ENCODE measurements at places on chromosomes 16 and 17. TPM values are rescaled to one million over a fixed set of nuclear protein-coding genes. Genes with fewer than 3 reads are reported as not detected.

DNA sequence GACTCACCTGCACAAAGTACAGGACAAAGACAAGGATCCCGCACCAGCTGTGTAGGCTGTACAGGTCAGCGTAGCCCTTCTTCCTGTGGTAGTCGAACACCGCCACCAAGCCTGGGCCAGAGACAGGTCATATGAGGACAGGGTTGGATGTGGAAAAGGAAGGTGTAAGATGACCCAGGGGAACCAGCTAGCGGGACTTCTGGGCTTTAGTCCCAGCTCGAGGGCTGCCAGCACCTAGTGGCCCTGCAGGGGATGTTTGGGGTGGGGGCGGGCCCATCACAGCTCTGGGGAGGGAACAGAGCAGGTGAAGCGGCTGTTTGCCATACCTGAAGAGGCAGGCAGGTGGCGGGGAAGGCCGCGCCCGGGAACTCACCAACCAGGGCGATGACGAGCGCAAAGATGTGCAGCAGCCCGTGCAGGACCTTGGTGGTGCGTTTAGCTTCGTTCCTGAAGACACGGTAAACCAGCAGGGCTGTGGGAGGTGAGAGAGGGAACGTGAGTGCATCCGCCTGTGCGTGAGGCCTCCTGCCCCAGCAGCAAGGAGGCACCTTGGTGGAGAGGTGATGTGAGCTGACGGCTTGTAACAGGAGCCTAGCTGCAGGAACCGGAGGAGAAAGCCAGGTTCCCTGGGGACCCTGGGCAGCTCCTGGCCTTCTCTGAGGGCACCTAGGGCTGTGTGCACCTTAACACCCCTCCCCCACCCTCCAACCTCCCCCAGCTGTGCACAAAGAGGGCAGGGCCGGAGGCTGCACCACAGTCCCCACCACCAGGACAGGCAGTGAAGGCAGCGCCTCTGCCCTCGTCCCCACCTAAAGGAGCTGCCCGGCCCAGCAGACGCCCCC is 10.2 kb downstream of the CYB561 start:
- H3K4me1 ChIP-seq = peaks cover 71% of the 10 kb centered on the region
- no peaks in the 10 kb centered on the region for H3K36me3 ChIP-seq
- H3K27ac ChIP-seq = no peak overlapping the region
- DNase-seq = peak; percentile 77
- H3K4me3 ChIP-seq = no peak overlapping the region

- H3K4me1 ChIP-seq = peaks cover 17% of the 10 kb centered on the region
- H3K27me3 ChIP-seq = no peaks in the 10 kb centered on the region
- DNase-seq = no peak
- H3K36me3 ChIP-seq = peaks cover 67% of the 10 kb centered on the region
These were observed 13.7 kb downstream of the MYBBP1A start for GRCh38 chr17:4541328-4542002.

- DNase-seq = no peak
- H3K4me3 ChIP-seq = no peak overlapping the region
- H3K27me3 ChIP-seq = no peaks in the 10 kb centered on the region
- peaks cover 58% of the 10 kb centered on the region for H3K36me3 ChIP-seq
- peak overlapping the region; percentile 81 for H3K27ac ChIP-seq
These were observed 27.3 kb downstream of the LASP1 start for GRCh38 chr17:38897176-38897575.

Gene EVI2A
- 38.2 TPM for total RNA-seq

GRCh38 chr16:67939507-67940445 is 3.1 kb upstream of the PSMB10 start:
- H3K27ac ChIP-seq = no peak overlapping the region
- H3K4me1 ChIP-seq = peaks cover 21% of the 10 kb centered on the region
- peaks cover 33% of the 10 kb centered on the region for H3K36me3 ChIP-seq
- no peak overlapping the region for H3K4me3 ChIP-seq

DNA sequence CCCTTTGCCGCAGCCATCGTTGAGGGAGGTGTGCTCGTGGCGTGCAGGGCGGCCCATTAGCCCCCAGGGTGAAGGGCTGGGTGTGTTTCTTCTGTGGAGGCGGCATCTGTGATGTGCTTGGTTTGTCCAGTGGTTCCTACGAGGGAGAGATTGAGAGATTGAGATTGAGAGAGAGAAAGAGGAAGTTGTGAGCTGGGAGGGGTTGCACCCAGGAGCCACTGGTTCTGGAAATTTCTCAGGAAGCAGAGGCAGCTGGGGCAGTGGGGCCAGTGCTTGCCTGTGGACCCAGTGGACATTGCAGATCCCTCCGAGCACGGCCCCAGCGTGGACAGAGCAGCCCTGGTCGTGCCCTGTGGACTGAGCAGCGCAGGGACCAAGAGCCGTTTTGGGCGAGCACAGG is 72.0 kb upstream of the ZNF750 start:
- H3K4me1 ChIP-seq = no peaks in the 10 kb centered on the region
- H3K36me3 ChIP-seq = peaks cover 11% of the 10 kb centered on the region
- no peak overlapping the region for H3K4me3 ChIP-seq
- no peaks in the 10 kb centered on the region for H3K27me3 ChIP-seq
- no peak for DNase-seq

DNA sequence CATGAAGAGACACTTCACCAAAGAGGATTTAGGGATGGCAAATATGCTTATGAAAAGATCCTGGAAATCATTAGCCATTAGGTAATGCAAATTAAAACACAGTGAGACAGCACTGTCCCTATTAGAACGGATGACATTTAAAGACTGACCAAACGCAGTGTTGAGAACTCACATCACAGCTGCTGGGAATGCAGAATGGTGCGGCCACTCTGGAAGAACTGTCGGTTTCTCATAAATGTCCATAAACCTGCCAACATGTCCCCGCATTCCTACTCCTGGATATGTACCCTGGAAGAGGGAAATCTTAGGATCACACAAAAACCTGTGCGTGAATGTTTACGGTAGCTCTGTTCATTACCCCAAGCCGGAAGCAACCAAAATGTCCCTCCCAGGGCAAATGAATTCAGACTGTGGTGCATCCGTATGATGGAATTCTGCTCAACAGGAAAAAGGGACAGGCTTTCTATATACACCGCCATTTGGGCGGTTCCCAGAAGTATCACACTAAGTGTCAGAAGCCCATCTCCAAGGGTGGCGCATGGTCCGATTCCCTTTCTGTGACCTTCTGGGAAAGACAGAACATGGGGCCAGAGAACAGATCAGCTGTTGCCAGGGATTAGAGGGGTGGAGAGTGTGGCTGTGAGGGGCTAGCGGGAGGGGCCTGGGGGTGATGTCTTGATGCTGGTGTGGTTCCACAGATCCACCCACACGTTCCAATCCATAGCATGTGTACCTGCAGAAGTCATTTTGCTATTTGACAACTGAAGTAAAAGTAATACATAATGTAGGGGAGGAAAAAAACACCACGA is 197.2 kb upstream of the CHMP6 start:
- peak overlapping the region; percentile 17 for H3K27ac ChIP-seq
- peaks cover 50% of the 10 kb centered on the region for H3K4me1 ChIP-seq
- no peaks in the 10 kb centered on the region for H3K27me3 ChIP-seq
- no peak for DNase-seq

DNA sequence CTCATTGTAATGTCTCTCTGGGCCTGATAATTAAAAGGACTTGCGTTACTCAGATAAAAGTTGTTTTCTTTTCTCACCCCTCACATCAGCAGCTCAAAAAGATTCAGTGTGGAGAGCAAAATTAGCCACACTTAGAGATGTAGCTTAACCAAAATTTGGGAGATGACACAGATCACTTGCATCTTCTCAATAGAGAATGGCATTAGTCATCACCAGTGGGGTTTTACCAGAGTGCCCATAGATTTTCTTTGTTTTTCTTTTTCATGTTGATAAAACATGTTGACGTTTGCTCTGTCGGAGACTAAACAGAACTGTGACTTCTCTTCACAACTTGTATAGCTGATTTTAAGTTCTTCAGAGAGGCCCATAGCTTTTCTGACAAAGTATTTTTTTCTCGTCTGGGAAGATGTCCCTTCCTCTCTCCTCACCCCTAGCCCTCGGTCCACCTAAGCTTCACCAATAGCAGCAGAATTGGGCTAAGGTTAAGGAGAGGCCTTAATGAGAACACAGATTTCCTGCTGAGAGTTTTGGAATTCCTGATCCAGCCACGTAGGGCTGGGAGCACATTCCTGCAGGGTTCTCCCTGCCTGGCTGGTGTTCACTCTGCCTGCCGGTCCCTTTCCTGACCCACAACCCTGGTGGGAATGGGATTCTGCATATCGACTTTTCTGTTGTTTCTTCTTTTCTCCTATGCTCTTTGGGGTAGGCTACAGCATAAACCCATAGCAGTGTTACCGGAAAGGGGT is 92.6 kb downstream of the CACNG3 start:
- H3K4me3 ChIP-seq = no peak overlapping the region
- no peak for DNase-seq
- no peak overlapping the region for H3K27ac ChIP-seq
- no peaks in the 10 kb centered on the region for H3K27me3 ChIP-seq
- no peaks in the 10 kb centered on the region for H3K36me3 ChIP-seq

DNA sequence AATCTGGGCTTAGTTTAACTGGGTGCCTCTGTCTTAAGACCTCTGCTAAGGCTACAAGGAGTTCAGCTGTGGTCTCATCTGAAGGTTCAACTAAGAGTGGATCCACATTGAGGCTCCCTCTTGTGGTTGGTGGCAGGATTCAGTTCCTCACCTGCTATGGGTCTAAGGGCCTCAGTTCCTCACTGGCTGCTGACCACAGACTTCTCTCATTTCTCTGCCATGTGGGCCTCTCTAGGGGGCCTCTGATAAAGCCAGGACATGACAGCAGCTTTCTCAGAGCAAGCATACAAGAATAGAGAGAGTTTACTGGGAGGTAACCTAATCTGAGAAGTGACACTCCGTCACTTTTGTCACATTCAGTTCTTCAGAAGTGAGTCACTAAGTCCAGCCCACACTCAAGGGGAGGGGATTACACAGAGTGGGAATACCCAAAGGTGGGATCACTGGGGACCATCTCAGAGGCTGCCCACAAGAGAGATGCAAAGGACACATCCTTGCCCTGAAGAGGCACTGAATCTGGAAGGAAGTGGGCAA is 19.2 kb upstream of the ABAT start:
- no peak for DNase-seq
- no peak overlapping the region for H3K27ac ChIP-seq
- H3K36me3 ChIP-seq = no peaks in the 10 kb centered on the region
- H3K4me3 ChIP-seq = no peak overlapping the region

Gene CD79B
- total RNA-seq = 4.7 TPM

- no peaks in the 10 kb centered on the region for H3K4me1 ChIP-seq
- no peak overlapping the region for H3K27ac ChIP-seq
- DNase-seq = no peak
- H3K4me3 ChIP-seq = no peak overlapping the region
These were observed 160.2 kb upstream of the LHX1 start for GRCh38 chr17:36777118-36777517.

- no peaks in the 10 kb centered on the region for H3K4me1 ChIP-seq
- DNase-seq = no peak
- peaks cover 80% of the 10 kb centered on the region for H3K36me3 ChIP-seq
- no peaks in the 10 kb centered on the region for H3K27me3 ChIP-seq
- H3K4me3 ChIP-seq = no peak overlapping the region
- H3K27ac ChIP-seq = no peak overlapping the region
These were observed 36.4 kb downstream of the AKAP1 start for GRCh38 chr17:57121308-57122042.

GRCh38 chr16:4006397-4006999 is 109.7 kb downstream of the ADCY9 start:
- no peak overlapping the region for H3K4me3 ChIP-seq
- peaks cover 15% of the 10 kb centered on the region for H3K36me3 ChIP-seq
- H3K27ac ChIP-seq = no peak overlapping the region
- no peaks in the 10 kb centered on the region for H3K27me3 ChIP-seq

- H3K36me3 ChIP-seq = no peaks in the 10 kb centered on the region
- H3K4me1 ChIP-seq = peaks cover 24% of the 10 kb centered on the region
- H3K27me3 ChIP-seq = no peaks in the 10 kb centered on the region
- DNase-seq = no peak
- H3K27ac ChIP-seq = no peak overlapping the region
- H3K4me3 ChIP-seq = no peak overlapping the region
These were observed 6.5 kb downstream of the MOSMO start for GRCh38 chr16:22014271-22014873.

- no peaks in the 10 kb centered on the region for H3K27me3 ChIP-seq
- H3K4me1 ChIP-seq = no peaks in the 10 kb centered on the region
- no peak overlapping the region for H3K4me3 ChIP-seq
- H3K27ac ChIP-seq = no peak overlapping the region
These were observed 30.4 kb downstream of the NME3 start for GRCh38 chr16:1740781-1741490.

DNA sequence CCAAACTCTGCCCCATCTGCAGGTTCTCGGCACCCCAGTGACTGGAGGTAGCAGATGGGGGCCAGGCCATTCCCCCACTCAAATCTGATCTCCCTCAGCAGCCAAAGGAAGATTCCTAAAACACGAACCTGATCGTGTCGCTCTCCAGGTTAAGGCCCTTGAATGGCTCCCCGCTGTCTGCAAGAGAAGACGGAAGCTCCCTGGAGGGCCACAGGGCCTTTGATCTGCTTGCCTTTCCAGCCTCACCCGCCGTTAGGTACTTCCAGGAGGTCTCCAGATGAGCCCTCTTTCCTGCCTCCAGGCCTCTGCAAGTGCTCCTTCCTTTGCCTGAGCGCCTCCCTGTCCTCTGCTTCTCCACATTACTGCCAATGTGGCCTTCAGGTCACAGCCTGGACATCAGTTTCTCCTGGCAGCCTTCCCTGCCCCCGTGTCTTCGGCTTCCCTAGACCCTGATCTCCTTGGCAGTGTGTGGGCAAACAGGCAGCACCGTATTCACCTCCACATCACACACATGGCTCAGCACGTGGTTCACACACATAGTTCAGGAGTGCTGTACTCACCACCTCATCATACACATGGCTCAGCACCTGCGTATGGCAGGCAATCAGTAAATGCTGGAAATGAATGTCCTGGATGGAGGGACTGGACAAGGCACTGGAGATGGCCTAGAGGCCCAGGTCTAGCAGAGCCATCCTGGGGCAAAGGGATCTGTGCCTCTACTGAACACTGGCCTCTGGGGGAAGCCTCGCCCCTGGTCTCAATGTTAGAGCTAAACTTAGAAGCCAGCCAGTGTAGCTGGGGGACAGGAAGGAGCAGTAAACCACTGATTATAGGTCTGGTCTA is 26.4 kb upstream of the MRPS23 start:
- no peak for DNase-seq
- H3K4me1 ChIP-seq = peaks cover 39% of the 10 kb centered on the region
- peaks cover 28% of the 10 kb centered on the region for H3K36me3 ChIP-seq
- H3K27ac ChIP-seq = no peak overlapping the region
- H3K27me3 ChIP-seq = no peaks in the 10 kb centered on the region

- H3K4me1 ChIP-seq = no peaks in the 10 kb centered on the region
- no peak overlapping the region for H3K4me3 ChIP-seq
- H3K27me3 ChIP-seq = no peaks in the 10 kb centered on the region
- H3K36me3 ChIP-seq = no peaks in the 10 kb centered on the region
- no peak for DNase-seq
These were observed 432.5 kb downstream of the CDH13 start for GRCh38 chr16:83059237-83059636.

Gene UTS2R
- not detected for total RNA-seq

Gene SMIM22
- total RNA-seq = 23.3 TPM

Gene CNTROB
- 62.7 TPM for total RNA-seq

Gene MYH2
- total RNA-seq = 1.0 TPM

- H3K36me3 ChIP-seq = no peaks in the 10 kb centered on the region
- peak overlapping the region; percentile 59 for H3K27ac ChIP-seq
- peaks cover 40% of the 10 kb centered on the region for H3K4me1 ChIP-seq
- H3K27me3 ChIP-seq = no peaks in the 10 kb centered on the region
- no peak overlapping the region for H3K4me3 ChIP-seq
These were observed 93.9 kb downstream of the YPEL2 start for GRCh38 chr17:59425085-59425931.

Gene YBX2
- total RNA-seq = not detected
